WTC11 (cell line): ENCODE measurements at places on chromosomes 1 and 21.

GRCh38 chr1:42260376-42261070, 74.5 kb downstream of the FOXJ3 start:
- no peak for DNase-seq

DNA sequence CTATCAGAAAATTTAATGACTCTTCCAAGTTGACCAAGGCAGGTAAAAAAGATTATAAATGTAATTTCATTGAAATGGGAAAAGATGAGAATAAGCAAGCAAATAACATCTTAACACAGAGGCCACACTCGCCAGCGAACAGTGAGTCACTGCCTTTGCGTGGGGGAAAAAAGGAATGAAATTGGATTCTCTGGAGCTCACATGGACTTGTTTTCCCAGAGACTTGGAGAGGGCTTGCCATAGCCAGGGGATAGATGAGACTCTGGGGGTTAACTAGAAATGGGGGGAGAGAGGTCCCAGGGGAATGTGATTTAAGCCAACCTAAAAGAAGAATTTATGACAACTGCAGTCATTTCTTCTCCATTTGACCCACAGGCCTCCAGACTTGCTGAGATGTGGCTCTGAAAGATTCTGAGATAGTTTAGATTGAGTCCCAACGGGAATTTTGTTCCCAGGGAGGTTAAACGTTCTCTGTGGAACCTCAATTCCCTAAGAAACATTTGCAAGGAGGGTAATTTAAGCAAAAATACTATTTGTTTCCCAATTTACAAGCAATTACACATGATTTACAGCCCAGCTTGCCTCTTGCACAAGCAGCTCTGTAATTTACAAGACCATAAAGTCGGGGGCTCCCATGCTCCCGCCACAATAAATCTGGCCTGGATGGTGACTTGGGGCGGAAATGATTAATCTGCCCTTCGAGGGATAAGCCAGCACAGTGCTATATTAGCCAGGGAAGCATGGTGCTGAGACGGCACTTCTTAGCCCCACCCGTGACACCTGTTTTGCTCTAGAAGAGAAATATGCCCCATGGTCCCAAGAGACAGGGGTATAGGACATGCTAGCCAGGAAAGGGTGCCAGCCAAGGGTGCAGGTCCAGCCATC, 68.8 kb downstream of the GRIK3 start:
- DNase-seq: no peak

- no peak for DNase-seq
Observed at GRCh38 chr1:221241592-221241991, 362.3 kb downstream of the HLX start.

DNA sequence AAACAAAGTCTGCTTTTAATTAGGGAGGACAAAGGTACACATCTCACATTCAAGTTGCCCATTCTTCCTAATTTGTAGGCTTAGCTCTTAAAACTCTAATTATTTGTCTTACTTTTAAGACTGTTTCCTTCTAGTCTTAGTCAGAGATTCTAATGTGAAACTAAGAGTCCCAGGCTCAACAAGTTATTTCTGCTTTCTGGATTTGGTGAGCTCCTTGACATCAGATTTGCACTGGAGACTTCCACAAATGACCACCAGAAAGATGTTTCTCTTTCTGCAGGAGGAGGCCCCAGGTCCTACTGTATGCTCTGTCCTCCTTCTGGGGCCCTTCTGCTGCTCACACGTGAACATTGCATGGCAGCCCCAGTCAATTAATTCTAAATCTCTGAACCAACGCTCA, 194.2 kb upstream of the JUN start:
- no peak for DNase-seq

GRCh38 chr1:237093691-237094090, 51.7 kb downstream of the RYR2 start:
- DNase-seq: no peak

- no peak for DNase-seq
Observed at GRCh38 chr1:116466810-116467557, 93.9 kb downstream of the ATP1A1 start.

- DNase-seq: no peak
Observed at GRCh38 chr1:187417520-187417919, 588.8 kb downstream of the PLA2G4A start.

- no peak for DNase-seq
Observed at GRCh38 chr1:148010527-148010926, 82.3 kb downstream of the GPR89B start.

- DNase-seq: no peak
Observed at GRCh38 chr1:107793896-107794453, 171.0 kb downstream of the VAV3 start.

DNA sequence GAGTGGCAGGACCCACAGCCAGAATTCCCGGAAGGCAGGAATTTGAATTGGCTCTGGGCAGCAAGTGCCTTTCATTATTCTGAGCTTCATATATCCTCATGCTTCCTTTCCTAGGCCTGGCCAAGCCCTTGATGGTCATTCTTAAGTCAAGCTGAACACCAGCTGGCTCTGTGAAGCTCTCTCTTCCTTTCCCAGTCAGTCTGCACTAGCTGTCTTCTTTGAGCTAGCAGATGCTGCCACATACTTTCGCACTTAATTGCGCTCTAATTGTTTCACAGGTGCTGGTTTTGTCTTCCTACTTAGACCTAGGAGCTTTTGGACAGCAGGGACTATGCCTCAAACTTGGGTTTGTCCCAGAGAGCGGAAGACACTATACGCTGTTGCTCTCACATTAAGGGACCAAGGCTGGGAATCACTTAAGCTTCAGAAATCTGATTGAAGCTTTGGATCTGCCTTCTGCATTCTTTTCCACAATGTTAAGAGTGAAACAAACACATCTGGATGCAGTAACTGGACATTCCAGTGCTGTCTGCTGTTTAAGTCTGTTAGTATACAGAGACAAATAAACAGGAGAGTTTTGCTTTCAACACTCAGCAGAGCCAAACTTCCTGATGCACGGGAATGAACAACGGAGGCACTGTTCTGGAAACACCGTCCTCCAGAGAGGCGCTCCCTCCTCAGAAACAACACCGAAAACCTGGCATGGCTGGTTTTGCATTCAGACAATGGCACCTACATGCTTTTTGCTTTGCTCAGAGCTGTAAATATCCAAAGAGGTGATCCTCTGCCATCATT, 2.2 kb downstream of the TLR5 start:
- DNase-seq: no peak

GRCh38 chr1:1777950-1778662, at the start of gene NADK:
Gene NADK, minus strand, starts transcription at chr1:1778470. Its CDS starts 13,064 bp downstream, at chr1:1765406.
- DNase-seq: peak; percentile 64

DNA sequence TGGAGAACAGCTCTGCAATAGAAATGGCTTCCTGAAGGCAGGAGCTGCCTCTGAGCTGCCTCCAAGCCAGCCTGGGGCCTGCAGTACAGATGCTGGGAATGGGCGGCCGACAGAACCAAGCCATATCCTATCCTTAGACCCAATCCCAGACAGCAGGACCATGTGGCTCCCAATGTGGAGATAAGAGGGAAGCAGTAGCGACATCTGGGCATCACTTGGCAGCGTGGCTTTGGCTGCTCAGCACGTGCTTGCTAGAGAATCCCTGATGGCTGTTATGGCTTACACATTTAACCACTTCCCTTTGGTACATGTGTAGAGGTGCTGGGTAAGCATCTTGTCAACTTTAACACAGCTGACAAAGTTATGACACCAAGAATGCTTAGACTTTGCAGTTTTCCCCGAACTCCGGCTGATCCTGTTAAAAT, 87.7 kb downstream of the MAN1C1 start:
- DNase-seq: no peak

GRCh38 chr1:18511149-18511873, 30.6 kb downstream of the KLHDC7A start:
- DNase-seq: peak; percentile 33

- no peak for DNase-seq
Observed at GRCh38 chr1:185546029-185546428, 188.2 kb upstream of the HMCN1 start.

DNA sequence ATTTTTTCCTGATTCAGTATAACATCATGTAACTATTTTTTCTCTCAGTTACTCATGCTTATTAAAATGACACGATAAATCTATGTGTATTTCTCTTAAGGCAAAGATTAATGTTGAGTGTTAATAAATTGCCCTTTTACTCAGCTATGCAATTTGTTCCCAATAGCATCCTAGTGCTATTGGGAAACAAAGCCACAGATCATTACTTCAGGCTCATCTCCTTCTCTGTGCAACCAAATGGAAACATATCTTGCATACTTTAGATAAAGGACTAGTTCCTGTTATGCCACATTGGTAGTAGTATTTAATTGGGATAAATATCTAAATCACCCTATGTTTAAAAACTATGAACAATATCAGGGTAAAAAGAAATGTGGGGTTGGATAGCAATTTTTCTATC, 106.2 kb downstream of the PLPPR4 start:
- DNase-seq: no peak

DNA sequence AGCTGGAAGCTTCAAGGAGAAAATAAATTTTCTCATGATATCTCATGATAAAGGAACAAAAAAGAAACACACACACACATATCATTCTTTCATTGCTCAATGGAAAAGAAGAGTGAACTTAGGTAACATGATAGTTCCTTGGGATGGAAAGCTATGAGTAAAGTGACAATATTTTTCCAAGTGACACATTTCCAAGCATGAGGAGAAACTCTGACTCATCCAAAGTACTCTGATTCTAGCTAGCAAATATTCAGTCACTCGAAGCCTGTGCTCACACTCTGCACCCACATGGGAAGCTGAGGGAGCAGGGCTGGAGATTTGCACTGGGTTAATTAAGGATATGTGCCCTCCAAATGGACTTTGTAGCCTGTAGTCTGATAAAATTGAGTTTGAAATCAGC, 222.4 kb downstream of the LRRC40 start:
- no peak for DNase-seq

- peak; percentile 68 for DNase-seq
Observed at GRCh38 chr1:10541286-10541685, 66.5 kb downstream of the PEX14 start.

DNA sequence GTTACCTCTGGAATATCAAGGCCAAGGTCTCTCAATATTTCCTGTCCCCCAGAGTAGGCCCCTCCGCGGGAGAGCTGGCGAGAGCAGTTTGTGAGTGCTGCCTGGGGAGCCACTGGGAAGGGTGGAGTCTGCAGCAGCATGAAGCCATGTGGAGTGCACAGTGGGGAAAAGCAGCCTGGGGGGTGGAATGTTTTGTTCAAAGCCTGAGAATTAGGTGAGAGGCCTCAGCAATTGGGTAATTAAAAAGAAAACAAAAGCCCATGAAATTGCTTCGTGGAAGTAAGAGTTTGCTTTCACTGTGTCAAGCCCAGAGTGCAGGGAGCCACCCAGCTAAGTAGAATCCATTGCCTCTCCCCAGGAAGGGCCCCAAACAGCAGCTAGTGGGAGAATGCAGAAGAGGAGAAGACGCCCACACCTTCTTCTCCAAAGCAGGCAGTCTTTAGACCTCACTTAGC, 30.2 kb upstream of the DISC1 start:
- no peak for DNase-seq

GRCh38 chr1:30952098-30952497, 43.5 kb upstream of the SDC3 start:
- no peak for DNase-seq

DNA sequence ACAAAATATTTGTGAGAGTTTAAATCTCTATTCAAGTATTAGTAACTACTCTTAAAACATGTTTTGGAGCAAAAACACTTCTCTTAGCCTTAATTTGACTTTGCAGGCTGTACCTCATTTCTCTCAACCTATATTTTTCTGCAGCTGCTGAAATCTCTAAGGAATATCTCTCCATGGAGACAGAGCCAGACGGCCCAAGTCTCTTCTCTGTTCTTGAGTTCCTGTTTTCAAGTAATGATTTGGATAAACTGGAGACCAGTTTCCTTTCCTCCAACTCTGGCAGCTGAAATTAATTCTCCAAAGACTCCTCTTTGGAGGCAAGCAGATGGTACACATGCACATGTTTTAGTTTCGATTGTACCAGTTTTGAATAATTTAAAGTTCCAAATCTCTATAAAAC, 659.7 kb upstream of the NEGR1 start:
- DNase-seq: no peak

- peak; percentile 88 for DNase-seq
Observed at GRCh38 chr1:44786138-44786840, 1.7 kb downstream of the BEST4 start.

- no peak for DNase-seq
Observed at GRCh38 chr1:31302709-31303441, 6.0 kb downstream of the ZCCHC17 start.

DNA sequence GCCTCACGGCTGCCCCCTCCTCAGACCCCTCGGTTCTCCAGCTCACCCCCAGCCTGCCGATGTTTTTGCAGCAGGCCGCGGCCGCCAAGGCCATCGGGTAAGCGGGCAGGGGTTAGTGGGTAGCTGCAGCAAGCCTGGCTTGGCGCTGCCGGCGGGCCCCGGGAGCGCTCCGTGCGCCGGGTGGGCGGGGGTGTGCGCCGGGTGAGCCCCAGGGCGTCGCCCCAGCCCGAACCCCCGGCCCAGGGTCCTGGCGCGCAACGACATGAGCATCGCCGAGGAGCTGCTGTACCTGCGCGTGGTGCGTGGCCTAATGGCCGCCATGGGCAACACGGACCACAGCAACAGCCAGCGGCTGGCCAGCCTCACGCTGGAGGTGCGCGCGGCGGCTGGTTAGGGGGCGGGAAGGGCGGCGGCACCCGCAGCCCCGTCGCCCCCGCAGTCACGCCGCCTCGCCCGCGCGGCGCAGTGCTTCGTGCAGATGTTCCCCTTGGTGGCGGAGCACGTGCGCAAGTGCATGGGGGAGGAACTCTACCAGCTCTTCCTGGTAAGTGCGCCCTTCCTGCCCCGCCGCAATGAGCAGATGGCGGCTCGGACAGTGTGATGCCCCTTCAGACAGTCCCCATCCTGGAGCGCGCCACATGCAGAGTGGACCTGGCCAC, 6.5 kb downstream of the RNU5D-1 start:
- no peak for DNase-seq

DNA sequence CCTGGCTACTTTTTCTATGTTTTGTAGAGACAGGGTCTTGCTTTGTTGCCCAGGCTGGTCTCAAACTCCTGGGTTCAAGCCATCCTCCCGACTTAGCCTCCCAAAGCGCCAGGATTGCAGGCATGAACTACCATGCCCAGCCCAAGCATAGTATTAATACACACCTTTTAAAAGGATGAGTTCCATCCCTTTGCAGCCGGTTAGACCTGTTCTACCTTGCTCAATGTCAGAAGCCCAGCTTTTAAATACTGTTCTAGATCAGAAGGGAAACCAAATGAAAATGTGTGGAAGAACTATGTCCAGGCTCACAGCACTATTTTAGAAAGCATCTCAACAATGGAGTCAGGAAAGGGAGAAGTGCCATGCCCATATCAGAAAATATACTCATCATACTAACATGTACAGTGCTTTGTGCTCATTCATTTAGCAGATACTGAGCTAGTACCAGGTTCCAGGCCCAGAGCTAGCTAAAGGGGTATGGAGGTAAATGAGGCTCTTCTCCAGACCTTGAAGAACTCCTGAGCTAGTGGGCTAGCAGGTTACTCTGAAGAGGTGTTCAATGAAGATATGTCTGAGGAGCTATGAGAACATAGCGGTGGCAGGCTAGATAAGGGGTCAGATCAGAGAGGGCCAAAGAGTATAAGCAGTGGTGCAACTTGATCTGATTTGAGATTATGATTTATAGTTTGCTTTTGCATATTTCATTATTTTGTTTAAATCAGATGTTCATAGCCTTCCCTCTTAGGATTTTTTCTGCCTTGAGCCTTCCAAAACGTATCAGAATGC, 78.2 kb downstream of the RNF220 start:
- DNase-seq: no peak
